Astrocyte of the hippocampus (primary cell): ENCODE measurements at places on chromosomes 1 and 21.

DNA sequence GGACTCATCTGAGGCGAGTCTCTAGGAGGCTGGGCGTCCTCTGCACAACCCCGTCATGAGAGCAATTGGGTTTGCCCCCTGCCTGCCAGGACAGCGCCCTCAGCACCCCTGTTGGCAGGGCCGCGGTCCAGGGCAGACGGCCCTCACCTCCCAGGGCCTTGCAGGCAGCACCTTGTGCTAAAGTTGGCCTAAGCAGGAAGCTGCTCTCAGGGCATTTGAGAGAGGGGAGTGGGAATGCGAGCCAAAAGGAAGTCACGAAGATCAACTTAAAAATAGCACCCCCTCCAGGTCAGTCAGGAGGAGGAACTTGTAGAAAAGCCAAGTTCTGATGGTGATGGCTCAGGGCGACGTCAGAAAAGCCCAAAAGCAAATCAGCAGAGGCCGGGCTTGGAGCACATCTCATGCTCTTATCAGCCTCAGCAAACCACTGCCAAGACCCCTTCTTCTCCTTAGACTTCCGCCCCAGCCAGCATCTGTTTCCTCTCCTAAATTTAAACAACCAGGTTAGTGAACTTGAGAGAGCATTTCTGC lies 12.6 kb upstream of the ADORA3 start:
- peak; percentile 59 for DNase-seq

DNA sequence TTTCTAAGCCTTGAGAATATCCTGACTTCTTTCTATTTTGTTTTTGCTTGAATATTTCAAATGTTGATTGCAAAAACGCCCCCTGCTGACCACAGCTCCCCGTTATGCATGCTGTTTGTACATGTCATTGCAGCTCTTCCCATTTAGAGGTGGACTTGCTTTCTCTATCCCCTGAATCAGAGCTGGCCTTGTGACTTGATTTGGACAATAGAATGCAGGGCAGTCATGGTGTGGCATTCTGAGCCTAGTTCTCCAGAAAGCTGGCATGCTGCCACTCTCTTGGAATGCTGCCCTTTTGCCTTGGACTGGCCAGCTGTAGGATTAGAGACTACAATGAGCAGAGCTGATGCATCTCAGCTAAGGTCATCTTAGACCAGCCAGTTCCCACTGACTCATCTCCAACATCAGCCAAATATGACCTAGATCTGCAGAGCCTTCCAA lies 1561.5 kb downstream of the MRPL39 start:
- peak; percentile 90 for DNase-seq

DNA sequence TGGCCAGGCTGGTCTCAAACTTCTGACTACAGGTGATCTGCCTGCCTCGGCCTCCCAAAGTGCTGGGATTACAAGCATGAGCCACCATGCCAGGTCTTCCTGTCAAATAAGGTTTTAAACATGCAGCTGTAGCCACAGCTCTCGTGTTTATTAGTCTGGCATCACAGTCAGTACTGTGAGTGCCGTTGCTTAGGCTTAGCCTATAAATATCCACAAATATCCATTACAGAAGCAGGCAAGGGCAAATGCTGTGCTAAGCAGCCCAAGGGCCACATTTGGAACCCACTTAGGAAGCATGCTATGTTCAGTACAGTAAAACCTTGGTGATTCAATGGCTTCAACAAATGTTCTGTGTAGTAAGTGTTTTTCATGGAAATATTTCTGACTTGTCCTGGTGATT lies 75.9 kb downstream of the KIF1B start:
- DNase-seq, result peak; percentile 18

DNA sequence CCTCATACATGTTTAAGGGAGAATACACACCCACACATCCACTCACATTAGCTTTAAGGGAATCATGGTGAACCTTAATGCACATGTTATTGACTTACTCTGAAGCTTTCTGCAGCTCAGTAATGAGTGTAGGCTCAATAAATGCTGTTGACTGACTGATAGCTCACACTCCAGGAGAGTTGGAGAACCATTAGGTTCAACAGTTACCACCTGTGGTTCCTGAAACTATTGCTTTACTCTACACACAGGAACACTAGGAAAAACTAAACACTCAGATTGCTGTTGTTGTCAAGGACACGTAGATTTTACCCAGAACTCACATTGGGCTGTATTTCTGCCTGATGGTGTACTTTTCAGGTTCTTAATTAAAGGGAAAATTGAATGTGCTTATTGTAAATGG lies 37.3 kb downstream of the ZC3H11B start:
- DNase-seq, result no peak

DNA sequence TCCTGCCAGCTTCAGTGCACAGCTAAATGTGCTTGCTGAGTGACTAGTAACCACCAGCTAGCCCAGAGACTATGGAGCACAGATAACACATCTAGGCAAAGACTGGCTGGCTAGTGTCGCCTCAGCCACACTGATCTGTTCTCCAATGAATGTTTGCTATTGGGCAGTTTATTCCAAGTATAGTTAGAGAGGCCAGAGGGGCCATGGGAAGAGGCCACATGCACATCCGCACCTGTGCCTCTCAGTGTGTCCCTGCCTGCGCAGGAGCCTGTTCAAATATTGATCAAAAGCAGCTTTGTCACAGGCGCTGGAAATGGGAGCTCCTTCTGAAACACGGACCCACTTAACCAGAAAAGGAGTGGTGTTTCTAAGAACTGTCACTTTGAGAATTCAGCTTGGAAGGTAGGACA lies 51.3 kb upstream of the ATP1A1 start:
- no peak for DNase-seq

- DNase-seq, result no peak
Observed at GRCh38 chr1:17020502-17020901, 8.8 kb upstream of the ATP13A2 start.

- DNase-seq, result peak; percentile 42
Observed at GRCh38 chr1:51898090-51898734, 19.7 kb upstream of the NRDC start.
